ENCODE measurements at places on chromosomes 4 and X. TPM values are rescaled to one million over a fixed set of nuclear protein-coding genes. Genes with fewer than 3 reads are reported as not detected.

The CTAG2 gene
- 2.7 TPM for total RNA-seq

The SSX2 gene
- total RNA-seq, result not detected

The LEF1 gene
- total RNA-seq, result 3.7 TPM

The TMEM144 gene
- total RNA-seq, result 1.2 TPM

The ACSL1 gene
- total RNA-seq, result 13.4 TPM

The FAM9B gene
- not detected for total RNA-seq

The ASB12 gene
- 0.17 TPM for total RNA-seq

The SSX4B gene
- total RNA-seq, result not detected

The CEP135 gene
- 4.2 TPM for total RNA-seq

The NDST4 gene
- not detected for total RNA-seq

The CT45A10 gene
- not detected for total RNA-seq

The VEGFD gene
- under 0.01 TPM for total RNA-seq

The AMTN gene
- not detected for total RNA-seq

The TEX13D gene
- not detected for total RNA-seq

All from bronchus fibroblast of lung (primary cell).